ENCODE measurements at places on chromosomes 5 and 9.

DNA sequence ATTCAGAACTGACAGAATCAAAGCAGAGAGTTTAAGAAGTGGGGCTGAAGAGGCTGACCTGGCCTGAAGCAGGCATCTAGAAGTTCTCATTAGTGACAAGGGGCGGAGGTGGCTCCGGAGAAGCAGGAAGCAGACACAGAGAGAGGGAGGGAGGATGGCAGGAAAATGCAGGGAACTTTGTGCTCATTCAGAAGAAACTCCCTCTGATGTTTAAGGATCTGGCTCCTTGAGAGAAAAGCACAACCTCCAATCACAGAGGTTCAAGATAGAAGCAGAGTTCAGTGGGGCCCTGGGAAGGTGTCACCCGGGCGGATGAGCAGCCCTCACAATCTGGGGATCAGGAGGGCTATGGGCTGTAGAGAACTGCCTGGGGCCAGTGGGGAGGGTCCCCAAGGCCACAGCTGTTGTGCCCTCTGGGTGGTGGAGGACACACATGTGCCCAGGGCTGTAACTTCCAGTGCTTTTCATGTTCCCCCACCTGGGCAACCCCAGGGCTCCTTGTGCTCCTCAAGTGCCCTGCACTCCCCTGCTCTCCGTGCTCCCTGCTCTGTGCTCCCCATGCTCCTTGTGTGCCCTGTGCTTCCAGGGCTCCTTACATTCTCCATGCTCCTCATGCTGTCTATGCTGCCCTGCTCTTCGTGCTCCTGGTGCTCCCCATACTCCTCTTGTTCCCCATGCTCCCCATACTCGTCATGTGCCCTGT lies 51.4 kb downstream of the TRIP13 start:
- no peak for DNase-seq

DNA sequence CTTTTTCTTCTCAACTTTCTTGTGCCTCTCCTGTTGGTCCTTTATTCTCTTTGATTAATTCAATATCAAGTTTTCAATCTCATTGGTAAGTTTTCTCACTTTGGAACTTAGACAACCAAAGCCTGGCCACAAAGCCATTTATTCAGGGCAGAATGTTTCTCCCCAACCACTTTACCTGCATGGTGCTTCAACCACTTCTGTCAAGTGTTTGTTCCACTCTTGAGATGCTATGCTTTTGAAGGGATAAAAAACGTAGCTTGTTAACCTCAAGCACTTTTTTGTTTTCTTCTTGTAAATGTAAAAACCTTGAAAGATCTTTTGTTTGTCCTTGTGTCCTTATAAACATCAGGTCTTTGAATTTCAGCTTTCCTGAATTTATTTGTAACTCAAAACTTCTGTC lies 966.7 kb downstream of the MAT2B start:
- DNase-seq = peak; percentile 3

DNA sequence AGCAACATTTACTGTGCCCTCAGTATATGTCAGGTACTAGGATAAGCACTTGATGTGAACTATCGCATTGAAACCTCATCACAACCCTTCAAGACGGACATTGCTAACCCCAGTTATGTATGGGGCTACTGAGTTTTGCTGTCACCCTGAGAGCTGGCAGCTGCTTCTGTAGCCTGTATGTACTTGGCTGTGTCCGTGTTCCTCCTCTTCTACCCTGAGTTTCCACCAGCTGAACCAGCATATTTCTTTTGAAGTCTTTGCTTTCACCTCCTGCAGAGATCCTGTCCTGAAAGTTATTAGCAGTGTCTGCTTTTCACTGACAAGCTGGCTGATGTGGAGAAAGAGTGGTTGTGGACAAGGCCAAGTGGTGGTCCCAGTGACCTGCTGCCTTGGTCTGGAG lies 63.3 kb downstream of the ADGRV1 start:
- no peak for DNase-seq

DNA sequence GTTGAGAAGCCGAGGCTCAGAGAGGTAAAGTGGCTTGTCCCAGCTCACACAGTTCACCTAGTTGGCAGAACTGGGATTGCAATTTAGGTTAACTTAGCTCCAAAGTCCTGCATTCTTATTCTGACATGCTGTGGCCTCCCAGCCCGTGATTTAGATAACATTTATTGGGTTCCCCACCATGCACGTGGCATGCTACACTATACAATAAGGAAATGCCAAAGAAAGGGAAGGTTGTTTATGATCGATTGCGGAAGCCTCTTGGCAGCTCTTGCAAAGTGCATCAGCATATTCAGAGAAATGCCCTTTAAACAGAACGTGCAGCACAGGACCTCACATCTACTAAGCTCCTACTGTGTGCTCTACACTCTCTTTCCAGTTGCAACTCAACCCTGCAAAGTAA lies 3.2 kb downstream of the NEURL1B start:
- no peak for DNase-seq

- no peak for DNase-seq
These were observed 63.6 kb upstream of the TNPO1 start for GRCh38 chr5:72752909-72753308.

DNA sequence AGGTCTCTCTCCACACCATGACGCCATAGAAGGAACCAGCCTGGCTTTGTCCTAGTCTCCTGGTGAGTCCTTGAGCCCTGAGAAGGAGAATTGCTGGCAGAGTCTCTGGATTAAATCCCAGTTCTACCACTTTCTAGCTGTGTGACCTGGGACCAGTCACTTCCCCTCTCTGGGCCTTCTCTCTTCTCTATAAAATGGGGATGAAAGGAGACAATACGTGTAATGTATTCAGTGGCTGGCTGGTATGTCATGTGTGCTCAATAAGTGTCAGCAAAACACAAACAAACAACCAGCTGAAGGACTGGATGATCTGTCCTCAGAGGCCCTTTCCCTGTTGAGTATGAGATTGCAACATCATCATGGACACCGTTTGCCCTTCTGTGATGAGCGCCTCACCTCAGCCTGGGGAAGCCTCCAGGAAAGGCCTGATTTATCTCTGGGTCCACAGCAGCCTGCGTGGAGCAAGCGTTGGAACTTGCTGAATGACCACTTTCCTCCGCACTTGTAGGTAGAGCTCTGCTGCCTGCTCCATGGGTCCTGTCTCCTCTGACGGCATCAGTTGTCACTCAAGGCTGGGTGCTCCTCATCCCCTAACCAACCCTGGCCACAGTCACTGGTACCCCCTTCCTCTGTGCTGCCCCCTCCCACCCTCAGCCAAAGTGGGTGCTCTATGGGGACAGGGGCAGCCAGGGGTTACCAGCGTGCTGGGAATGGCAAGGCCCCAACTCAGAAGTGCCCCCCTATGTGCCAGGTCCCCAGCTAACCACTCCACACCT lies 3.6 kb upstream of the NR5A1 start:
- no peak for DNase-seq

DNA sequence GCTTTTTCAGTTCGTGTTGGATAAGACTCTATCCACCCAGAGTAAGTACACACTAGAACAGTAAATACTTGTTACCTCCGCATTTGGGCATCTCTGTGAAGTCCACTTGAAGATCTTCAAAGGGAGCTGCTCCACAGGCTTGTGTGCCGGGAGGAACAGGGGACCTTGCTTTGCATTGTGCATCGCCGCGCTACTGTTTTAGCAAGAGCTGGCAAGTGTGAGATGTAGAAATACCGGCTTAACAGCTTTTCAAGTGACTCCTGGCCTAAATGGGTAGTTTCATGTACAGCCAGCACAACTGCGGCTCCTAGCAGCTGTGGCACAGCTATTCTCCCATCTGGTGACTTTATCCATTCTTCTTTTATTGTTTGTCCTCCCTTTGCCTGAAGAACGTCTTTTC lies 8.4 kb upstream of the ZNF354C start:
- no peak for DNase-seq

DNA sequence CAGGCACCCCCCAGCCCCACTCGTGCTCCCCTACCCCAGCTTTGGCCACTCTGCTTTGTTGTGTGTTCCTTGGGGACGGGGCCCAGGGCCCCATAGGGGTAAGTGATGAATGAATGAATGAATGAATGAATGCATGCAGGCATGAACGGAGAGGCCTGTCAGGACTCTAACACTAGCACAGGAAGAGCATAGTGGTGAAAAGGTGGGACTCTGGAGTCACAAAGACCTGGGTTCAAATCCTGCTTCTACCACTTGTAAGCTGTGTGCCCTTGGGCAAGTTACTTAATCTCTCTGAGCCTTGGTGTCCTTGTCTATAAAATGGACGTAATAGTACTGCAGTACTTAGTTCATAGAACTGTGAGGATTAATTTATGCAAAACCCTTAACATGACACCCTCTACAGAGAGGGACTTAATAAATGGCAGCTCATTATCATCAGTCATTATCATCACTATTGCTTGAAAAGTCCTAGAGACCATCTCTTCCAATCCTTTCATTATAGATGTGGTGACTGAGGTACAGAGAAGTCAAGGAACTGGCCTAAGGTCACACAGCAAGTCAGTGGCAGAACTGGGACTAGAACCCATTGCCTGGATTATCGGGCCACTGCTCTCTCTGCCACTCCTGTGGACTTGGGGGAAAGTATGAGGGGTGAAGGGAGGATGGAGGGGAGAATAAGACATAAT lies 13.2 kb downstream of the ORM2 start:
- DNase-seq = no peak

DNA sequence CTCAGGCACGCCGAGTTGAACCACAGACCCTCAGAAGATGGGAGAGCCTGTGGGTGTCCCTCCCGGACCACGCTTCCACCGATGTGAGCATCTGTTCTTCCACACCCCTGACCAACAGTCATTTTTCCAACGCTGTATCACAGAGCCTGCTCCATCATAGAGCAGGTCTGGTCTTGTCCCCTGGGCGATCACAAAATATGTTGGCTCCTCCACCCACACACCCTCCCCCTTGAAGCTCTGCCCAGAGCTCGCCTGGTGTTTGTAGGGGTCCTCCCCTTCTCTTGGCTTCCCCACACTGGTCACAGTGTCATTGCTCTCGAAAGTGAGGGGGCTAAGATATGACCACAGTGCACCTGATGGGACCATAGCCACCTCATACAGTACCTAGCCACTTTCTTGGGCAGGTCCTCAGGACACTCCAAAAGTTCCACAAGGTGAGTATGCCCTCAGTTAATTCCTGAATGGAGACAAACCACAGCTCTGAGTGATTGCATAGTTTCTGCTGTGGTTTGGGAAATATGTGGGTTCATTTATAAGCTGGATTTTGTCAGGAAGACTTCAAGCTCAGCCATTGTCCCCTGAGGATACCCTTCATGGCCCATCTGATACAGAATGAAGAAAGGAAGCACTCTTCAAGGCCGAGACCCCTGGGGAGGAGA lies 3.5 kb upstream of the ZNF618 start:
- no peak for DNase-seq

GRCh38 chr5:83815661-83816060 lies 95.0 kb upstream of the HAPLN1 start:
- no peak for DNase-seq

DNA sequence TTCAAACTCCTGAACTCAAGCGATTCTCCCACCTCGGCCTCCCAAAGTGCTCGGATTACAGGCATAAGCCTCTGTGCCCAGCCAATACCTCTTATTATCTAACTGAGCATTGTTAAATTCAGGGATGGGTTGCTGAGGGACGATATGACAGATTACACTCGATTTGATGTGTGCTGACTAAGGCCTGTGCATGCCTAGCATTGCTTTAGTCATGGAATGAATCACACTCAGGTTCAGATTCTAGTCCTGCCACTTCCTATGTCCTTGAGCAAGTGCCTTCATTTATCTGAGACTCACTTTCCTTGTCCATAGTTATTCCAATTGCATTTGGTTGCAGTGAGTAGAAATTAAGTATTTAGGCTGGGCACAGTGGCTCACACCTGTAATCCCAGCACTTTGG lies 19.5 kb downstream of the THBS4 start:
- DNase-seq = no peak

DNA sequence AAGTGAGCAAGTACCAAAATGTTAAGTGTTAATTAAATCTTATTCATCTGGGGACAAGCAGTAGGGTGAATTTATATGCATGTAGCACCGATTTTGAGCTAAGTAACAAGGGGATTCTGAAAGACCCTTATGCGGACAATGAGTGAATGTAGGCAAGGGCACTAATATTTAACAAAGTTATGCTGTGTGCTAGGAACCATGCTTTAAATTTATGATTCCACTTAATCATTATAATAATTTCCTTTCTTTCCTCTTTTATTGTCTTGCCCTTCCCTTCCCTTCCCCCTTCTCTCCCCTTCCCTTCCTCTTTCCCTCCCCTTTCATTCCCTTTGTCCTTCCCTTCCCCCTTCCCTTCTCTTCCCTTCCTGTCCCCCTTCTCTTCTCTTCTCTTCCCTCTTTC lies 25.7 kb upstream of the TNC start:
- DNase-seq = no peak

DNA sequence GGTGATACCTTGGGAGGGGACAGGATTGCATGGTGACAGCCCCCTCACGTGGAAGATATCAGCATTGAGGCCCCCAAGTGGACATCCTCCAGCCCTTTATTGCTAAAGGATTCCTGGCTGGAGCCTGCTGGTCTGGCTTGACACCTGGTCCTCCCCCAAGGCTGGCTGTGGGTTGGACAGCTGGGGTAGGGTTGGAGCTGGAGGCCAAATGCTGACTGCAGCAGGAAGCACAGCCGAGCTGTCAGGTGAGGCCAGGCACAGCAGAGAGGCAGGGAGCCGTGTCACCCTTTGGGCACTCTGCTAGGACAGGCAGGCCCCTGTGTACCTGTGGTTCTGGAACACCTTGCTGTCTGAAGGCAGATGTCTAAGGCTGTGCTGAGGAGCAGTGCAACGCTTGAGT lies 2.2 kb downstream of the CACFD1 start:
- no peak for DNase-seq

- no peak for DNase-seq
These were observed 156.9 kb upstream of the MVB12B start for GRCh38 chr9:126169736-126170135.

- no peak for DNase-seq
These were observed 638.1 kb downstream of the ACTL7B start for GRCh38 chr9:108217431-108218349.

DNA sequence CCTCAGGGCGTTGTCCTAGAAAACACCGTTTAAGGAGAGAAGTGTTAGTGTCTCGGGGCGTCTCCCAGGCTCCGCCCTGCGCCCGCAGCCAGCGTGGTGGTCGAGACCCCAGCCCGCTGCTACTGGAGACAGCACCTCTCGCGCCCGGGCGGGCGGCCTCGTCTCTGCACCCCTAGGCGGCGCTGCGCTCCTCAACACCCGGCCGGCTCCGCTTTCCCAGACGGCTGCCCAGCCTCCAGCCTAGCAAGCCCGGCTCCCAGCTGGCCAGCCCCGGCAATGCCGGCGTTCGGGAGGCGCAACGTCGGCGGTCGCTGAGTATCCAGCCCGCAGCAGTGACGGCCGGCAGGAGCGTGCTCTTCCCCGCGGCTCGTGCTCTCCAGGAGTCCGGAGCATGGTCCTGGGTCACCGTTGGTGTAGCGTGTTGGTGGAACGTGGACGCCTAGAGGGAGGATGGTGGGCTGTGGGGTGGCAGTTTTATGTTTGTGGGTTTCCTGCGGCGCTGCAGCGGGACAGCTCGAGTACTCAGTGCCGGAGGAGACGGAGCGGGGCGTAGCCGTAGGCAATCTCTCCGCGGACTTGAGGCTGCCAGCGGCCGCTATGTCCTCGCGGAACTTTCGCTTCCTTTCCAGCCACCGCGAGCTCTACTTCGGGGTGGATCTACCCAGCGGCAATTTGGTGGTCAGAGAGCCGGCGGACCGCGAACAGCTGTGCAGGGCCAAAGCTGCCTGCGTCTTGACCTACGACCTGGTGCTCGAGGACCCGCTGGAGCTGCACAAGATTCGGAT lies 536 bp downstream of the PCDHAC1 start:
- peak; percentile 77 for DNase-seq

All from NCI-H1436 (cell line).